T-helper 2 cell treated with Interferon-gamma antibody and Interleukin-4, amounts not matched to agents 100 ng/mL and 5 ng/mL, for 36 hours (primary cell): ENCODE measurements at places on chromosomes 11 and 22. TPM values are rescaled to one million over a fixed set of nuclear protein-coding genes. Genes with fewer than 3 reads are reported as not detected.

The CELSR1 gene
- total RNA-seq = 0.41 and 0.43 TPM in 2 replicates

The CCDC85B gene
- 45.2 and 47.0 TPM in 2 replicates for total RNA-seq

The MS4A2 gene
- not detected in 2 replicates for total RNA-seq

The KDM4E gene
- total RNA-seq = not detected in 2 replicates

The MMP13 gene
- total RNA-seq = not detected in 2 replicates

The SIPA1 gene
- 142 and 153 TPM in 2 replicates for total RNA-seq

The CHADL gene
- 0.20 and 0.50 TPM in 2 replicates for total RNA-seq

The SLC5A12 gene
- total RNA-seq = not detected in 2 replicates

The TMEM191C gene
- 1.3 and 2.6 TPM in 2 replicates for total RNA-seq

The HBD gene
- total RNA-seq = not detected in 2 replicates

The HEPHL1 gene
- total RNA-seq = not detected in 2 replicates

The LRRN4CL gene
- 0.25 and 0.32 TPM in 2 replicates for total RNA-seq

The GLB1L2 gene
- total RNA-seq = 2.0 TPM in 2 replicates

The OR52H1 gene
- not detected in 2 replicates for total RNA-seq

The MMP11 gene
- total RNA-seq = 0.45 and 0.73 TPM in 2 replicates

The GRM5 gene
- not detected in 2 replicates for total RNA-seq

The CADM1 gene
- 0.75 and 0.91 TPM in 2 replicates for total RNA-seq

The SHANK3 gene
- total RNA-seq = 0.02 and 0.05 TPM in 2 replicates

The MRGPRX3 gene
- total RNA-seq = not detected in 2 replicates

The ADAMTS15 gene
- total RNA-seq = 0.02 TPM in 2 replicates

The SLC22A8 gene
- total RNA-seq = not detected in 2 replicates

The PLAAT3 gene
- total RNA-seq = 3.0 and 3.3 TPM in 2 replicates

The FJX1 gene
- total RNA-seq = 0.14 TPM in 2 replicates

The MS4A7 gene
- total RNA-seq = not detected in 2 replicates

The PRODH gene
- total RNA-seq = 0.32 TPM in 1 of 2 replicates, not detected in the other

The LIF gene
- total RNA-seq = 502 and 522 TPM in 2 replicates

The RASGRP2 gene
- 276 and 280 TPM in 2 replicates for total RNA-seq

The FAR1 gene
- total RNA-seq = 61.1 and 65.4 TPM in 2 replicates

The APOL5 gene
- not detected in 2 replicates for total RNA-seq

The NLRP6 gene
- 2.4 and 2.7 TPM in 2 replicates for total RNA-seq

The RIBC2 gene
- 14.0 and 14.1 TPM in 2 replicates for total RNA-seq

The ZP1 gene
- total RNA-seq = 0.61 and 0.66 TPM in 2 replicates

The PHF21B gene
- not detected in 2 replicates for total RNA-seq

The LRRC4C gene
- total RNA-seq = not detected in 2 replicates

The KCNQ1OT1 gene
- total RNA-seq = 0.48 TPM in 2 replicates

The LRRC10B gene
- 0.07 and 0.18 TPM in 2 replicates for total RNA-seq

The MRGPRE gene
- total RNA-seq = not detected in 2 replicates

The GPR83 gene
- total RNA-seq = 0.09 and 0.11 TPM in 2 replicates

The OR6T1 gene
- not detected in 2 replicates for total RNA-seq

The TOMM22 gene
- total RNA-seq = 101 and 113 TPM in 2 replicates

The ANGPTL5 gene
- not detected in 2 replicates for total RNA-seq

The ELFN2 gene
- total RNA-seq = 0.07 and 0.20 TPM in 2 replicates

The MRGPRX4 gene
- total RNA-seq = not detected in 2 replicates

The E2F8 gene
- total RNA-seq = 41.9 and 42.6 TPM in 2 replicates

The CDC42BPG gene
- total RNA-seq = 0.50 and 0.82 TPM in 2 replicates

The MIAT gene
- total RNA-seq = 47.8 and 50.1 TPM in 2 replicates

The TRPM5 gene
- total RNA-seq = not detected in 2 replicates

The CLMP gene
- total RNA-seq = 0.09 TPM in 1 of 2 replicates, not detected in the other

The ADAMTS8 gene
- total RNA-seq = not detected in 2 replicates

The OR5A1 gene
- total RNA-seq = not detected in 2 replicates

The AQP11 gene
- total RNA-seq = 0.95 and 1.1 TPM in 2 replicates

The OSBP2 gene
- 0.98 and 1.2 TPM in 2 replicates for total RNA-seq

The NPAS4 gene
- total RNA-seq = 0.27 and 0.61 TPM in 2 replicates

The CASTOR1 gene
- total RNA-seq = 23.2 and 24.8 TPM in 2 replicates

The SSTR3 gene
- 0.61 and 0.64 TPM in 2 replicates for total RNA-seq

The OR51E2 gene
- not detected in 2 replicates for total RNA-seq

The INSC gene
- 0.09 and 0.11 TPM in 2 replicates for total RNA-seq
